ENCODE measurements at places on chromosomes 3 and 15. TPM values are rescaled to one million over a fixed set of nuclear protein-coding genes. Genes with fewer than 3 reads are reported as not detected.

Gene GOLGA6L25
- total RNA-seq = not detected

- no peaks in the 10 kb centered on the region for H3K4me1 ChIP-seq
- no peaks in the 10 kb centered on the region for H3K36me3 ChIP-seq
- no peak for DNase-seq
- no peaks in the 10 kb centered on the region for H3K27me3 ChIP-seq
- H3K4me3 ChIP-seq = no peak overlapping the region
- H3K27ac ChIP-seq = no peak overlapping the region
Observed at GRCh38 chr3:160330109-160330508, 68.9 kb downstream of the IFT80 start.

Gene VWA5B2
- total RNA-seq = 1.0 TPM

DNA sequence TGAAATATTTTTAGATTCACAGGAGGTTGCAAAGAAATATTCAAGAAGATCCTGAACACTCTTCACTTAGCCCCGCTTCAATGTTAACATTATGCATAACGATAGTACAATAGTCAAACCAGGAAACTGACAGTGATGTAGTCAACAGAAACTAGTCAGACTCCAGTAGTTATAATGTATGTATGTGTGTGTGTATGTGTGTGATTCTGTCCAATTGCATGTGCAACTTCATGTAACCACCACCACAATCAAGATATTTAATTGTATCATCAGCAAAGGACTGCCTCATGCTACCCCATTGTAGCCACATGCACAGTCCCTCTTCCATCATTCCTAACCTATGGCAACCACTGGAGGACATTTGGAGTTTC lies 77.9 kb downstream of the APBA2 start:
- H3K27me3 ChIP-seq = no peaks in the 10 kb centered on the region
- no peaks in the 10 kb centered on the region for H3K36me3 ChIP-seq
- H3K4me3 ChIP-seq = no peak overlapping the region
- no peak overlapping the region for H3K27ac ChIP-seq
- DNase-seq = no peak

- H3K27ac ChIP-seq = no peak overlapping the region
- H3K4me1 ChIP-seq = no peaks in the 10 kb centered on the region
- no peak for DNase-seq
Observed at GRCh38 chr15:58758141-58758540, 8.6 kb upstream of the ADAM10 start.

All from SJCRH30 (cell line).